ENCODE measurements at places on chromosomes 12 and 14. TPM values are rescaled to one million over a fixed set of nuclear protein-coding genes. Genes with fewer than 3 reads are reported as not detected.

NEUROD4 gene
- not detected for total RNA-seq

GRCh38 chr14:92039719-92040430 lies at the start of gene TRIP11:
TRIP11 (minus strand) TSS chr14:92040059; CDS start chr14:92039685, 374 bp downstream.
- DNase-seq, result peak; percentile 91

- no peak for DNase-seq
Observed at GRCh38 chr12:89671469-89671868, 37.2 kb downstream of the ATP2B1 start.

GRCh38 chr12:11545484-11546330 lies 103.8 kb upstream of the ETV6 start:
- DNase-seq, result no peak

DNA sequence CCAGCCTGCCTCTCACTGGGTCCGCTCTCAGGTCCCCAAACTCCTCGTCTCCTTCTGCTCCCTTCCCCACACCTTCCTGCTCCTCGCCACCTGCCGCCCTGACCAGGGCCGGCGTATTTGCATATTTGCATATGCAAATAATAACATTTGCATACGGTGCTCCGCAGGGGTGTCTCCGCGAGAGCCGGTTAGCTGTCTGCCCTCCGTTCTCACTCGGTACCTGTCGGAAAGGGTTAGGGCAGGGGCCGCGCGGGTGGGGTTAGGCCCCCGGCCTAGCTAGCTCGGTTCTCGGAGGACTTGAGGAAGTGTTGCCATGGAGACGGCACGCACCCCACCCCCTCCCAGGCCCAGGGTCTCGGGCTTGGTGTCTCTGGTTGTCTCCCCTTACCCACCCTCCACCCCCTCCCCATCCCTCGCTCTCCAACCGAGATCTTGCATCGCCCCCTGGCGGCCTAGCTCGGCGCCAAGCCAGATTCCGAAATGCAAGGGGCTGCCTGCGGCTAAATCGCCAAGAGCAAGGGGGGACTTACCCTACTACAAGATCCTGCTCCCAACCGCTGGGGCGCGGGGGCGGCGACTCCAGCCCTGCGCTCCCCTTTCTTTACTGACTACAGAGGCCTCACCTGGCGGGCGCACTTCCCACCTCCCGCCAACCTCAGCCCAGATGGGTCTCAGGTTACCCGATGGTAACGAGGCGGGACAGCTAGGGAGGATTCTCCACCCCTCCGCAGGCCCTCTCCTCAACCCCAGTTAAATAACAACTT lies 8.1 kb downstream of the STAC3 start:
- peak; percentile 78 for DNase-seq

- no peak for DNase-seq
Observed at GRCh38 chr12:71455028-71455737, 15.6 kb downstream of the LGR5 start.

C12orf50 gene
- 0.12 TPM for total RNA-seq

CATSPERB gene
- 3.6 TPM for total RNA-seq

- DNase-seq, result no peak
Observed at GRCh38 chr14:35949920-35950513, 123.9 kb downstream of the BRMS1L start.

TEX52 gene
- not detected for total RNA-seq

DNA sequence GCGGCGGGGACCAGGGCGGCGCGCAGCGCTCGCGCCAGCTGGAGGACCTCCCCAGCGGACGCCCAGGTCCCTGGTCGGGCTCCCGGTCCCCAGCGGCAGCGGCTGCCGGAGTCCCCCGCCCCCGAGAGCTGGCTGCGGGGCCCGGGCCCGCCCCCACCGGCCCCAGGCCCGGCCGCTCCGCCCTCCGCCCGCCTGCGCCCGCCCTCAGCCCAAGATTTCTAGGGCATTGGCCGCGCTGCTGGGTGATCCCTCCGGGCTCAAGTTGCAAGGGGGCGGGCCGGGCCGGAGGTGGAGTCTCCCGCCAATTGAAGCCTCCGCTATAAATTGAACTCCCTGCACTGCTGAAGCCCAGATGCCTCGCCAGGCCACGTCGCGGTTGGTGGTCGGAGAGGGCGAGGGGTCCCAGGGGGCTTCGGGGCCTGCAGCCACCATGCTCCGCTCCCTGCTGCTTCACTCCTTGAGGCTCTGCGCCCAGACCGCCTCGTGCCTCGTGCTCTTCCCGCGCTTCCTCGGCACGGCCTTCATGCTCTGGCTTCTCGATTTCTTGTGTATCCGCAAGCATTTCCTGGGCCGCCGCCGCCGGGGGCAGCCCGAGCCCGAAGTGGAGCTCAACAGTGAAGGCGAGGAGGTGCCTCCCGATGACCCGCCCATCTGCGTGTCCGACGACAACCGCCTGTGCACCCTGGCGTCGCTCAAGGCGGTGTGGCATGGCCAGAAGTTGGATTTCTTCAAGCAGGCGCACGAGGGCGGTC lies at the start of gene DIO3:
Gene DIO3, plus strand, starts transcription at position 351 of the 752 bp plus-strand sequence.
- DNase-seq, result no peak

DNA sequence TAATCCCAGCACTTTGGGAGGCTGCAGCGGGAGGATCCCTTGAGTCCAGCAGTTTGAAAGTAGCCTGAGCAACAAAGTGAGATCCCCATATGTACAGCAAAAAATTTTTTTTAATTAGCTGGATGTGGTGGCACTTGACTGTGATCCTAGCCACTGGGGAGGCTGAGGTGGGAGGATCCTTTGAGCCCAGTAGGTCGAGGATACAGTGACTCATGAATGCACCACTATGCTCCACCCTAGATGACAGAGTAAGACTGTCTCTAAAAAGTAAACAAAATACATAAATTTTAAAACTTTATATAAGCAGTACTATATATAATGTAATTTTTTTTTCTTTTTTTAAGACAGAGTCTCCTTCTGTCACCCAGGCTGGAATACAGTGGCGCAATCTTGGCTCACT lies 115.4 kb downstream of the ESR2 start:
- DNase-seq, result no peak

GRCh38 chr14:50082308-50082742 lies 34.0 kb downstream of the VCPKMT start:
- no peak for DNase-seq

DNA sequence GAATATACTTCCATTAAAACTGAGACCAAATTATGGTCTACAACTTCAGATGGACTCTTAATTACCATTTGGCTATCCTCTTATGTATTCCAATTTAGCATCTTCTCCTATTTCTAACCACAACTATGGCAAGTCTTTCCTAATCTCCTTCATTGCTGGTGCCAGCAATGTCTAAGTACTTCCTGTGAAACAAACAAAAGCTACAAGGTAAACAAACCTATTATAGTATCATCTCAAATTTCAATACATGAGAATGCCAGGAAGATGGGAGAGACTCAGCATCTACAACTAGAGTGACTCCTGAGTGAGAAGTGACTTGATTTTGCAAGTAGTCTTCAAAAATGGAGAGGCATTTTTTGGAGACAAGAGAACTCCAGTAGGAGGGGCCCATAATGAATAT lies 202.9 kb upstream of the ATXN7L3B start:
- no peak for DNase-seq

BCL2L14 gene
- 0.65 TPM for total RNA-seq

LMNTD1 gene
- 1.7 TPM for total RNA-seq

GRCh38 chr12:53190108-53190729 lies 9.5 kb upstream of the CSAD start:
- peak; percentile 78 for DNase-seq

DNA sequence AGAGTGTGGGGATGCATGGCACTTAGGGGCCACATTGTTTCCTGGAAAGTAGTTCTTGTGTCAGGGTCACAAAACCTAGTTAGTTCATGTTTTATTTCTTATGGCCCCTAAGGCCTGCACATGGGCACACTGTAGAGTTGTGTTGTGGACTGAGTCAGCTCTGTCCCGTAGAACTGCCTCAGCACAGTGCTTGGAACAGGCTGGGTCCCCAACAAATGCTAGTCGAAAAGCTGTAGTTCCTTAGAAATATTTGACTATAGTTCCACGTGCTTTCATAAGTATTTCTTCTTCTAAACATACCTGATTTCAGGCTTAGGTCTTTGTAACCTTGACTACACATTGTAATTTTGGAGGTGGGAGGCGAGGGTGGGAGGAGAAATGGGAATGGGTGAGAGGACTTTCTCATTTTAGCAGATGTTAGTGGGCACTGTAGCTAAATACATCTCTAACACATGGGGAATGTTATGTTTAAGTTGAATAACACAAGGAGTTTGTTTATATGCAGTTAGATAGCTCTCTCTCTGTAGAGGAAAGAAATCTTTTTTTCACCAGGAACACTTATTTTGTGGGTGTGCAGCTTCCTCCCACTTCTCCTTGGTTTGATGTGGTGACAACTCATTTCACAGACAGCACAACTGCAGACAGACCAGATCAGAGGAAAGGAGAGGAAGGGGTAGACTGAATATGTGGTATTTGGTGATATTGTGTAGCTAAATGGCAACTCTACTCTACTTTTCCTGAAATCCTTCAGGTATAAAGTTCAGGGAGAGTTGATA lies 39.5 kb upstream of the DACT1 start:
- no peak for DNase-seq

- DNase-seq, result peak; percentile 38
Observed at GRCh38 chr12:95548056-95548538, 3.2 kb downstream of the USP44 start.

DNA sequence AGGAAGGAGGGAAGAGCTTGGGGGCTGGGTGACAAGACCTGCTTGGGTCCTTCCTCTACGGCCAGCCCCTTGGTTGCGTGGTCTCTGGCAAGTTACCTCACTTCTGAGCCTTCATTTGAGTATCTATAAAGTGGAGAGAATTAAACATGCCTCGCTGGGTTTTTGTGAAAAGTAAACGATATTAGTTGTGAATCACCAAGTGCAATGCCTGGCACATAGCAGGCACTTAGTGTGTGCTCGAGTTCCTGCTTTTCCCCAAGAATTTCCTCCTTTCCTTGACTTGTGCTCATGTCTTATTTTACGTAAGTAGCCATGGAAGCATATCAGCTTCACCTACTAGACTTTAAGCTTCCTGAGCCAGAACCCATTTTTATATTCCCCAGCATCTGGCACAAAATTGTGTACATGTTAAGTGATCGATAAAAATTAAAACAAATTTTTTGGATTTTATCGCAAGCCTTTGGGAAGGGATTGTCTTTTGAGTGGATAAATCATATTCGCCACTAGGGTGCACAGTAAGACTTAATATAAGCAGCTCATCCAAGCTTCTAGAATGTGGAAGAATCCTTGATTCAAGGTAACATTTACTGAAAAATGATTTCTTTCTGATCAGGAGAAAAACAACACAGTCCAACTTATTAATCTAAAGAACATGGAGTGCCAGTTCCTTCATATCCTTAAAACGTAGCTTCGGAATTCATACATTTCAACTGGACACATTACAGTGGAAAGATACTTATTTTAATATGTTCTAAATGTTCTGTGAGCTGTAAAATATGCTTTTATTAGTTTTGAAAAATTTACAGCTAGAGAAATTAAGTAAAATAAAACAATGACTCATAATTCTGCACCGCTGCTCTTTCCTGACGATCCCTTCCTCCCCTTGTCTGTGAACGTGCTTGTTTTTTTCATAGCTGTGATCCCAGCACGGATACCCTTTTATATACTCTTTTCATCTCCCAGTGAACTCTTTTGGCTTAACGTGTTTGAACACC lies 62.0 kb downstream of the SLC25A47 start:
- no peak for DNase-seq

GRCh38 chr12:53217051-53217930 lies 10.2 kb upstream of the ITGB7 start:
- peak; percentile 93 for DNase-seq

- DNase-seq, result no peak
Observed at GRCh38 chr12:104699489-104700190, 242.9 kb downstream of the CHST11 start.

IRAK3 gene
- total RNA-seq, result 71.7 TPM

GRCh38 chr14:75539561-75540478 lies 17.6 kb downstream of the BATF start:
- DNase-seq, result no peak

GRCh38 chr12:9792185-9792900 lies 31.6 kb upstream of the CD69 start:
- no peak for DNase-seq

GRCh38 chr14:40599725-40600124 lies 1007.0 kb upstream of the LRFN5 start:
- DNase-seq, result no peak

CCDC175 gene
- total RNA-seq, result not detected

VASH1 gene
- 29.3 TPM for total RNA-seq

RGS6 gene
- total RNA-seq, result 0.12 TPM

- no peak for DNase-seq
Observed at GRCh38 chr12:19757317-19757877, 318.1 kb downstream of the AEBP2 start.

GRCh38 chr14:56088941-56089340 lies 29.3 kb upstream of the PELI2 start:
- DNase-seq, result no peak

DNA sequence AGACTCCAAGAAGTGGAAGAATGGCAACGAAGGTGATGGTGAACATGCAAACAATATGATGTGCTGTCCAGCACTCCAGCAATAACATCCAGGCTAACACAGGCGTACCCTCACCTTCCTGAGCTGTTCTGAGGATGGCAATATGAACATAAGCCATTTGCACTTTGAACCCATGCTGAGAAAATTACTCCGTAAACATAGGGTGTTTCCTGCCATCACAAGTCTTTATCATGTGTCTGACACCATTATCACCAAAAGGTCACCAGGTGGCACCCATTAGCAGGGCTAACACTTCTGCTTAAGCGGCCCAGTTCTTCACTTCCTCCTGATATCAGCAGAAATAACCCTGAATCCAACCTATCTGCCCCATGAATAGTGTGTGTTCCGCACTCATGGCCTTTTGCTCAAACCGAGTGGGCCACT lies 482.8 kb downstream of the MED13L start:
- DNase-seq, result no peak

- peak; percentile 63 for DNase-seq
Observed at GRCh38 chr12:49580572-49581535, 12.9 kb upstream of the MCRS1 start.

- no peak for DNase-seq
Observed at GRCh38 chr14:61315313-61315712, 6.1 kb upstream of the PRKCH start.

DNA sequence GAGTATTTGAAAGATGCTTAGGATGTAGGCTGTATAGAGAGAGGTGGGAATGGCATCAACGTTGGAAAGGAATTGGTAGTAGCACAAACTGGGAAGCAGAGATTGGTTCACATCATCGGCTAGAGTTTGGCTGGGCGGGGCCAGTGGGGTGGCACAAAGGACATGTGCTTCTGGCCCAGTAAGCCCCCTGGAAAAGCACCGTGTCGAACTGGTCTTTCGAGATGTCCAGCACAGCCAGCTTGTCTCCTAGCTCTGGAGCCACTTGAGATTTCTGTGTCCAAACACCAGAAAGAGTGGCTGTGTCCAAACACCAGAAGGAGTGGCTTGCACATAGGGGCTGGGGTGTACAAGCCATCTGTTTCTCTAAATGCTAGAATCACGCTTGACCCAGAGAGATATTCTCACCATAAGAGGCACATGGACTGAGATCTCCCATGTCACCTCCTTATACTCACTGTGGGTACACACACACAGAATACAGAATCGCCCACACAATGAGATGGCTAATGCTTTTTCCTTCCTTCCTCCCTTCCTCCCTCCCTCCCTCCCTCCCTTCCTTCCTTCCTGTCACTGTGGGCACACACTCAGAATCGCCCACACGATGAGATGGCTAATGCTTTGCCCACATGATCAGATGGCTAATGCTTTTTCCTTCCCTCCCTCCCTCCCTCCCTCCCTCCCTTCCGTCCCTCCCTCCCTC lies 41.8 kb upstream of the KCNK13 start:
- no peak for DNase-seq

TAS2R10 gene
- 0.37 TPM for total RNA-seq
